NCI-H187 treated with DMSO at 0.1 percent for 48 hours (cell line): ENCODE measurements at places on chromosomes 7 and 10.

DNA sequence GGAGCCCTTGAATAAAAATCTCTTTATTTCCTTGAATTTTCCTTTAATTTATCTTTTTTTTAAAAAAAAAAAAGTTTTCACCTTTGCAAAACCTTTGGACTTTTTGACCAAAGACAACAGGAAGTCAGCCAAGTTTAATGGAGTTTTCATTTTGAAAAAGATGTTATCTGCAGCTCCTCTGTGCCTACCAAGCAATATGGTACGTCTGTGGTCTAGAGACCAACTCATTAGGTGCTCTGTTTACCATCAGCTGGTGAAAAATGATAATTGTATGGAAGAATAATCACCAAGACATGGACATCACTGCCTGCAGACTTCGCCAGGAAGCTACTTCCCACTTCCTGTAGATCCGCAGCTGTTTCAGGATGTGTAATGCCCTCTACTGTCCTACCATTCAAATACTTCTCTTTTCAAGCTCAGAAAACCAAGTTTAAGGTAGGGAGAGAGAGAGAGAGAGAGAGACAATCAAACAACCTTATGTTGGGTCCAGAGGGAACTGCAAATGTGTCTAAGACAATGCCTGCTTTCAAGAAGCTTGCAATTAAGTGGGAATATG, 18.7 kb downstream of the PLXNA4 start:
- no peak for DNase-seq

DNA sequence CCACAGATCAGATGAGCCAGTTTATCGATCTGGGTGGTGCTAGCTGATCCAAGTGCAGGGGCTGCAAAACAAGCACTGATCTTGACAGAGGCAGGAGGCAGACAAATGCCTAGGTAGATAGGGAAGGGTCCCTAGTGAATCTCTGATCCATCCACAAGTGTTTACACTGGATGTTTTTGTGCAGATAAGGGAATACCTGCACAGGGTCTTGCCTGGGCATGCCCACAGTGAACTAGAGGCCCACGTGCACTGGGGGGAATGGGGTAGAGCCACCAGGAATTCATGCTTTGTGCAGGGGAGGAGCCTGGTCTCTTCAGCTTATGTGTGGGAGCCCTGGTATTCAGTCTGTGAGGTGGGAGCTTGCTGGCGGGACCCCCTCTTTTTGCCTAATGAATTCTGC, 50.3 kb downstream of the SDHAF3 start:
- DNase-seq, result no peak

GRCh38 chr7:30694218-30694745, 12.0 kb upstream of the CRHR2 start:
- no peak for DNase-seq

- DNase-seq, result no peak
These were observed 144.4 kb downstream of the CUX1 start for GRCh38 chr7:101961811-101962210.

- DNase-seq, result no peak
These were observed 111.4 kb upstream of the CACUL1 start for GRCh38 chr10:118865998-118866693.

DNA sequence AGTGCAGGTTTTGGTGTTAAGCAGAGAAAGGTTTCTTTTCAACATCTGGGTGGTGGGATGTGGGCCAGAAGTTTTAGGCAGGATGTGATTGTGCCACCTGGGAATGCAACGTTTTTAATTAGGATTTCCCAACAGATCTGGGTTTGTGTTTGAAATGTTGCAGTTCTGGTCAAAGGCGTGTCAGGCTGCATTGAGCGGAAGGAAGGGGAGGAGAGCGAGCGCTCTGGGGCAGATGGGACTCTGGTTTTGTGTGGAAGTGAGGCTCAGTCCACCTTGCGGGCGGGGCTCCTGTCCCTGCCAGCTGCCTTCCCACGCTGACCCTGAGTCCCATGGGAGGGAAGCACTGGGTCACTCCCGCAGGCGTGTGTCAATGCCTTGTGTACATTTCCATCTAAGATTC, 767.7 kb downstream of the KCNMA1 start:
- no peak for DNase-seq

GRCh38 chr10:3239066-3239919, 66.7 kb upstream of the PITRM1 start:
- no peak for DNase-seq

DNA sequence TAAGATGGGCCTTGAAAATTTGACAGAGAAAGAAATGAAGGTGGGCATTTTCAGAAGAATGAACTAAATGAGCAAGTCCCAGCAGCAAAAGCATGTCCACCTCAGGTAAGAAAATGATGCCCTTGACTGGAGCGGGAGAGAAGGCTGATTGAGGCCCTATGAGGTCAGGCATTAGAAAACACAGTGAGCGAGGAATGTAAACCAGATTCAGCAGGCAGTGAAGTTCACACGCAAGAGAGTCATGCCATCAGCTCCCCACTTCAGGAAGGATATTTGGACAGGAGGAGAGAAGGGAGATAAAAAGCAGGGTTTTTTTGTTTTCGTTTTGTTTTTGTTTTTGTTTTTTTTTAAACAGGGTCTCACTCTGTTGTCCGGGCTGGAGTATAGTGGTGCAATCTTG, 166.4 kb downstream of the PPP1R17 start:
- DNase-seq, result no peak

- DNase-seq, result no peak
These were observed 1.5 kb downstream of the SLC29A3 start for GRCh38 chr10:71320592-71320991.

GRCh38 chr7:15720849-15721471, 34.5 kb upstream of the MEOX2 start:
- DNase-seq, result no peak

DNA sequence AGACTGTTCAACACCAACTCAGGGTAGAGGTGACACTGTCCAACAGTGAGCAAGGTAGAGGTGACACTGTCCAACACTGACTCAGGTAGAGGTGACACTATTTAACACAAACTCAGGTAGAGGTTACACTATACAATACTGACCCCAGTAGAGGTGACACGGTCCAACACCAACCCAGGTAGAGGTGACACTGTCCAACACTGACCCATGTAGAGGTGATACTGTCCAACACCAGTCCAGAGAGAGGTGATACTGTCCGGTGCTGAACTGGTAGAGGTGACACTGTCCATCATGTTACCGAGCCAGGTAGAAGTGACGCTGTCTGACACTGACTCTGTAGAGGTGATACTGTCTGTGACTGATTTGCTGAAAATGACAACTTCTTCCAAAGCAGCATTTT, 102.4 kb downstream of the GATA3 start:
- DNase-seq, result no peak

DNA sequence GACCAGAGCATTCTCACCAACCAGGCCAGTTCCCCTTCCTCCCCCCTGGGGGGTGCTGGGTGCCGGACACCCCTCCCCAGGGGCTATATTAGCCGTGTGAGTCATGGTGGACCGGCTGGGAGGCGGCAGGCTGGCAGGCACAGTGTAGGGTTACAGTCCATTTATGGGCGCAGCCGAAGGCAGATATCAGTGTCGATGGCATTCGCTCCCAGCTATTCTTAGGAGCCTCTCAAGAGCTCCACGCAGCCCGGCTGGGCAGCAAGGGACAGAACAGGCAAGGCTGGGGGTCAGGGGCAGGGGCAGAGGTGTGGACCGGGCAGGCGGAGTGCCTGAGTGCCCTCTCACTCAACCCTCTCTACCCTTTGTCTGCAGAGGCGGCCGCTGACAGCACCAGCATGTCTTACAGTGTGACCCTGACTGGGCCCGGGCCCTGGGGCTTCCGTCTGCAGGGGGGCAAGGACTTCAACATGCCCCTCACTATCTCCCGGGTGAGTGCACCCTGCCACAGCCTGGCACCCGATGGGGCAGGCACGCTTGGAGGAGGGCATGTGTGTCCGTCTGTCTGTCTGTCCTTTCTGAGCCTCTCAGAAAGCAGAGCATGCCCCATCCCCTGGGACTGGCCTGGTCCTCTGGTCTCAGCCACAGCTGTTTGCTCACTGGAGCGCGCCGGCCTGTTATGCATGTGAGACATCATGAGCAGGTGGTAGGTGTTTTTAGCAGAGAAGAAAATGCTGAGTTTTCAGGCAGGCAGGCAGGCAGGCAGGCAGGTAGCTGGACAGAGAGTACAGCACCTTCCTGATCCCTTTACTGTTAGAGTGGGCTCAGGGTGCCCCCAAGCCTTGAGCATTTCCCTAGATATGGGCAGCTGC, at the start of gene LDB3:
Gene LDB3 (plus strand): TSS at position 215 of the 869 bp plus-strand sequence. CDS start 181 bp downstream, at position 396.
- peak; percentile 62 for DNase-seq

GRCh38 chr10:106360870-106361269, 803.6 kb downstream of the SORCS1 start:
- DNase-seq, result no peak

GRCh38 chr10:102522874-102523249, 19.1 kb downstream of the SUFU start:
- no peak for DNase-seq

DNA sequence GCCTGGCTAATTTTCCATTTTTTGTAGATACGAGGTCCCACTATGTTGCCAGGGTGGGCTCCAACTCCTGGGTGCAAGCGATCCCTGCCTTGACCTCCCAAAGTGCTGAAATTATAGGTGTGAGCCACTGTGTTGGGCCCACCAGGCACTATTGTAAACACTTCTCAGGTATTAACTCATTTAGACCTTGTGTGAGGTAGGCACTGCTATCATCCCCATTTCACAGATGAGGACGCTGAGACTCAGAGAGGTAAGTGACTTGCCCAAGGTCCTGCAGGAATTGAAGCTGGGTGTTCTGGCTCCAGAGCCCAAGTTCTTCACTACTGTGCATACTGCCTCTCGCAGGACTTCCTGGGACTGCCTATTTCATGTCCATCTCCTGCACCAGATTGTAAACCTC, 67.1 kb upstream of the SYPL1 start:
- DNase-seq, result no peak

GRCh38 chr10:48465860-48466521, 138.9 kb downstream of the ARHGAP22 start:
- DNase-seq, result no peak

- DNase-seq, result peak; percentile 28
These were observed 53.5 kb downstream of the AOAH start for GRCh38 chr7:36670585-36671431.

- DNase-seq, result no peak
These were observed 20.4 kb downstream of the KLLN start for GRCh38 chr10:87842776-87843497.

- no peak for DNase-seq
These were observed 65.3 kb upstream of the ARID5B start for GRCh38 chr10:61835946-61836887.
